Activated CD4-positive, alpha-beta memory T cell treated with anti-CD3 and anti-CD28 coated beads for 36 hours (primary cell): ENCODE measurements at places on chromosomes 7 and 10. TPM values are rescaled to one million over a fixed set of nuclear protein-coding genes. Genes with fewer than 3 reads are reported as not detected.
A peak's percentile ranks its signal among the peaks of the same experiment; 100 is the strongest.

Gene ZNF365
- total RNA-seq, result 1.4 TPM

- DNase-seq, result no peak
Measured at GRCh38 chr7:159370-160270, 32.8 kb upstream of the FAM20C start.

Gene NUTM2B
- 0.45 TPM for total RNA-seq

Gene PTN
- not detected for total RNA-seq

DNA sequence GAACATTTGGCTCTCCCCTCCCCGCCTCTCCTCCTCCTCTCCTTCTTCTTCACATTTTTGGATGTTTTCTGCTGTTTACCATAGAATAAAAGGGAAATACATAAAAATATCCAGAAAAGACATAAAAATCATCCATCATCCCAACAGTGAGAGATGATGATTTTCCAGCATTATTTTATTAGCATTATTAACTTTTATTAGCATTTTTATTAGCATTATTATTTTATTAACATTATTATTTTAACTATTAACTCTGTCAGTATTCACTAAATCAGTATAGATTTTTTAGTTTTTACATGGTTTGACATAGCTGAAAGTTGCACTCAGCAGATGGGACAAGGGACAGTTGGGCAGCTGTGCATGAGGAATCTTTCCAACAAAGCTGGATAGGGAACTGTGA, 16.2 kb upstream of the SLC35B4 start:
- DNase-seq, result no peak

DNA sequence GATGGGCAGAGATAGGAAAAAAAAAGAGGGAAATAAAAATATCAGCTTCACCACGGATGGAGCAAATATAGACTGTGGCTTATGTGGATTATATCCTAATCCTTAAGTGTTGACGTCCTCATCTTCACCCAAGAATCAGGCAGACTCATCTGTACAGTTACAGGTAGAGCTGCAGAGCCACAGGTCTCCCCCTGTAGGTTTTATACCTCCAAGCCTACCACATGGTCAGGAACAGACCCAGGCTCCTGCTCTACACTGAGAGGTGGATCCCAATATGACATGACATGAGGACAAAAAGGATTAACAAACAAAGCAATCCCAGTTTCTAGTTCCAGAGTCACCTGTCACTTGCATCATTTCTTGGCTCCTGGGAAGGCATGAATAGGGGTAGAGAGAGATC, 400.8 kb downstream of the SEMA3D start:
- no peak for DNase-seq

DNA sequence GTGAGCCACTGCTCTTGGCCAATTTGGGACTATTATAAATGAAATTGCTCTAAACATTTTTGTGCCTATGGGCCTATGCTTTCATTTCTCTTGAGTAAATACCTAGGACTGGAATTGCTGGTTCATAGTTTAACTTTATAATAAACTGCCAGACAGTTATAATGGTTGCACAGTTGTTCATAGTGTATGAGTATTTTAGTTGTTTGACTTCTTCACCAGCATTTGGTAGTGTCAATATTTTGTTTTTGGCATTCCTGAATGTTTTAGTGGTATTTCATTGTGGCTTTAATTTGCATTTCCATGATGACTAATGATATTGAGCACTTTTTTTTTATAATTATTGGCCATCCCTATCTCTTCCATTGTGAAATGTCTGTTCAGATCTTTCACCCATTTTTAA, 29.5 kb downstream of the PLEKHA8 start:
- no peak for DNase-seq

- DNase-seq, result no peak
Measured at GRCh38 chr7:29647020-29647654, 83.5 kb downstream of the PRR15 start.

DNA sequence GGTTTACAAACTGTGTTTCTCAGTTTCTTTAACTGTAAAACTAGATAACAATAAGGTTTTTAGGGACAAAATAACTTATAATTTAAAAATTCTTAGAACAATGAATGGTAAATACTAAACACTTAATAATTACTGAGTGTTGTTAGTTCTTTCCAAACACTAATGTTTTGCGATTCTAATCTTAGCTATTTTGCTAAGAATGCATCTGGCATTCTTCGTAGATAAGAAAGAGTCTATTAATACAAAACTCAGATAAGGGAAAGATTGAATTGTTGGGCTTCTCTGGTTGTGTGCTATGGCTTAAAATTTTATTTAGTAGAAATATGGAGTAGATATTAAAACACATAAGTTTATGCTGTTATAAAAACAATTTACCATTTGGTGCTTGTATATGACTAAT, 45.4 kb downstream of the TMEM229A start:
- no peak for DNase-seq

Gene LRMDA
- not detected for total RNA-seq

- no peak for DNase-seq
Measured at GRCh38 chr7:120941064-120941463, 9.5 kb upstream of the ING3 start.

DNA sequence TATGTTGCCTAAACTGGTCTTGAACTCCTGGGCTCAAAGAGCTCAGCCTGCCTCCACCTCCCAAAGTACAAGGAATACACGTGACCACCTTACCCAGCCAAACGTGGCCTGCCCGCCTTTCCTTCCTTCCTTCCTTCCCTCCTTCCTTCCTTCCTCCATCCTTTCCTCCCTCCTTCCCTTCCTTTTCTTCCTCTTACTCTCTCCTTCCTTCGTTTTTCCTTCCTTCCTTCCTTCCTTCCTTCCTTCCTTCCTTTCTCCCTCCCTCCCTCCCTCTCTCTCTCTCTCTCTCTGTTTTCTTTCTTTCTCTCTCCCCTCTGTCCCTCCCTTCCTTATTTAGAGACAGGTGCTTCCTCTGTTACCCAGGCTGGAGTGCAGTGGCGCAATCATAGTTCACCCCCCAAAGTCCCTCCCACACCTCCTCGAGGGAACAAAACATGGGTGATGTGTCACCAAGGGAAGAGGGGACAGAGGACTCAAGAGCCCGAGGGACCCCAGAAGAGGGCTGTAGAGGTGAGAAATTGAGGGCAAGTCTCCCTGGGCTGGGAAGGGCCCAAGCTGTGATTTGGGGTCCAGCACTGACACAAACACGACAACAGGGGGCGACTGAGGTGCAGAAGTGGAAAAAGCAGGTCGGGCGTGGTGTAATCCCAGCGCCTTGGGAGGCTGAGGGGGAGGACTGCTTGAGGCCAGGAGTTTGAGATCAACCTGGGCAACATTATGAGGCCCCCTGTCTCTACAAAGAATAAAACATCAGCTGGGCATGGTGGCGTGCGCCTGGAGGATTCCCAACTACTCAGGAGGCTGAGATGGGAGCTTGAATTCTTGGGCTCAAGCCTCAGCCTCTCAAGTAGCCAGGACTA, 28.1 kb downstream of the EPHB4 start:
- peak; percentile 69 for DNase-seq

Gene PIK3CG
- total RNA-seq, result 11.3 TPM

DNA sequence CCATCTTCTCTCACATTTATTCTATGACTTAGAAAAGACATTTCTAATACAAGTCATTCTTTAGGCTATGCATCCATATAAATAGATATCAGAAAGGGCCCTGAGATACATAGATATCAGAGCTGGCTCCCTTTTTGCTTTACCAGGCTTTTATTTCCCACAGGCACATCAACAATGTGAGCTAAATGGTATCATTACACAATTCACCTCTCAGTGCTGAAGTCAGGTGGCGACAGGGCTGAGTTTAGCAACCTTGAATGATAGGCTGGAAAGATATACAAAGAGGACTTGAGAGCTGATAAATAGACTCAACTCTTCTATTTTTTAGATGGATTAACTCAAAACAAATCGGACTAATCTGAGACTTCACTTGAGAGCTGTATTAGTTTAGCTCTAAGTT, 189.2 kb upstream of the COL1A2 start:
- no peak for DNase-seq

Gene SORCS1
- total RNA-seq, result not detected

Gene DENND11
- total RNA-seq, result 28.9 TPM

Gene HPSE2
- total RNA-seq, result not detected

DNA sequence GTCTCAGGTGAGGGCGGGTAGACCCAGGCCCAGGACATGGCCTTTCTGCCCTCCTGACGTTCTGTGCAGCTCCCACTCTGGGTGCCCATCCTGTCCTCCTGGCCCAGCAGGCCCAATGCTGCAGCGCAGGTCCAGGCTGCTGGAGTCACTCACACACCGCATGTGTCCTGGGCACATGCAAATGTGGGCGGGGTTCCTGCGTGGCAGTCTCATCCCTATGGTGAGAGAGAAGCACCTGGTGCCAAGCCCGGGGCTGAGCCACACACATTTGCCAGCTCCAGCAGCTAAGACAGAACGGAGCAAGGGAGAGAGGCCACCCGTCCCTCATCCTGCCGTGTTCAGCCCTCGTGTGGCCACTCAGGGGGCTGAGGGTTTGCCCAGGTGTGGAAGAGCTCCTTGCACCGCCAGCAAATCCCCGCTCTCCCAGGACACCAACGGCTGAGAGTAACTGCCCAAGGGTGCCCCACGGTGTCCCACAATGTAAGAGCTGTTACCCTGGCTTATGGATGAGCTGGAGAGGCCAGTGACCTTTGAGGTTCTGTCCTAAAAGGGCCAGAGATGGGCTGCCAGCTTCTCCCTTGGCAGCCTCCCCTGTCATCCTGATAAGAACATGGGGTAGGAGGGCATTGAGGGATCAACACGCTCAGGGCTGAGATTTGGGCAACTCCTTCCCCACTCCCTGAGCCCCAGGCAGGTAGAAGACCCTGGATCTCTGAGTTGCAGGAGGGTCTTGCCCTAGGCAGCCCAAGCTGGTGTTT, 4.4 kb downstream of the FUOM start:
- no peak for DNase-seq

Gene OR2A5
- not detected for total RNA-seq

Gene PNLIP
- not detected for total RNA-seq

GRCh38 chr10:79078367-79079053, 9.7 kb downstream of the ZMIZ1 start:
- no peak for DNase-seq

GRCh38 chr7:2724453-2725177, 36.6 kb downstream of the AMZ1 start:
- peak; percentile 3 for DNase-seq

Gene TWIST1
- total RNA-seq, result 4.6 TPM

Gene PLEKHS1
- not detected for total RNA-seq

DNA sequence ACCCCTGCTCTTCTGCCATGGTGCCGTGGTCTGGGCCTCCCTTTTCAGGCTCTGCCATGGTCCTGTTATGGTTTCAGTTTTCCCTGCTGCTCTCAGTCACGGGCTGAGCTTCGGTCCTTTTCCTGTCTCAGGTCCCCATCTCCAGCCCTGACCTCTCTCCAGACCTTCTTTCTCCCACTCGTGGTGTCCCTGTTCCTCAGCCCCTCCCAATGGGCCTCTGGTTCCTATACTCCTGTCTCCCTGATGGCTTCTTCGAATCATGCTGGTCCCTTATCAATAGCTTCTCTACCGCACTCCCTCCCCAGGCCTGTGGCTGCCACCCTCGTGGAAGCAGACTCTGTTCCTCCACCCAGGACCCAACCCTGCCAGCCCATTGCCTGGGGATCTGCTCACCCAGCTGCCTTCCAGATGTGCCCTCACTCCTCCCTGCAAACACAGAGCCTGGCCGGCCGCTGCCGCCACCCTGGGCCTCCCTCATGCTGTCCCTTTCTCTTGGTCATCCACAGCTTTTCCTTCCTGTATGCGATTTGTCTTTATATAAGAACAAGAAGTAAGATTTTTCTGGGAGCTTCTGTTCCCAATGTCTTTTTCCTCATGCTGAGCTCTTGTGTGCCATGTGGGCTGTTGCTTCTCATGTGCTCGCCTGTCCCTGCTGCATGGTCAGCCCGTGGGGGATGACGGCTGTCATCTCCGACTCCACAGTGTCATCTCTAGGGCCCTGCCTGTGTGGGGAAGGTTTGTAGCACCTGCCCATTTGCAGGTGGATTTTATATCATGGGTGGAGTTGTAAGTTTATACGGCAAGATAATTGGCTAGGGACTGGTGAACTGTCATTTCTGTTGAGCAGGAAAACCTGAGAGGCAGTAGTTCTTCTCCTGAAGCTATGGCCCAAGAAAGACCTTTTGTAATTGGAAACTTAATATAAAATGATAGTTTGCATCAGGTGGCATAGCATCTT, 126.7 kb downstream of the NT5C2 start:
- DNase-seq, result no peak

DNA sequence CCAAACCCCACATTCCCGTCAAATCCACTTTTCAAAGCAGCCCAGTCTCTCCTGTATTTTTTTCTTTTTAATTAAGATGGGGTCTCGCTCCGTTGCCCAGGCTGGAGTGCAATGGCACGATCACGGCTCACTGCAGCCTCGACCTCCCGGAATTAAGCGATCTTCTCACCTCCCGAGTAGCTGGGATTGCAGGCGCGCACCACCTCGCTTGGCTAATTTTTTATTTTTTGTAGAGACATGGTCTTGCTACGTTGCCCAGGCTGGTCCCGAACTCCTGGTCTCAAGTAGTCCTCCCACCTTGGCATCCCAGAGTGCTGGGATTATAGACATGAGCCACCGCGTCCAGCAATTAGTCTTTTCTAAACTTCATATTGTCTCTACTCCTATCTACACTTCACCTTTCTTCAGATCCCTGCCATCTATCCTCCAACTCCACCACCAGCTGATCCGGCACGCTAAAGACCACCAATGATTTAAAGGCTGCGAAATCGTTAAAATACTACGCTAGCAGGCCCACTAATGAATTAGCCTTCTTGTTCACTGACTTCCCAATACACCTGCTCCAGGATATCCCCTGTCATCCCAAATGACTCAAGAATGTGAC, 525 bp upstream of the CHUK start:
- DNase-seq, result no peak

GRCh38 chr10:60753817-60754216, 24.5 kb upstream of the CDK1 start:
- no peak for DNase-seq

DNA sequence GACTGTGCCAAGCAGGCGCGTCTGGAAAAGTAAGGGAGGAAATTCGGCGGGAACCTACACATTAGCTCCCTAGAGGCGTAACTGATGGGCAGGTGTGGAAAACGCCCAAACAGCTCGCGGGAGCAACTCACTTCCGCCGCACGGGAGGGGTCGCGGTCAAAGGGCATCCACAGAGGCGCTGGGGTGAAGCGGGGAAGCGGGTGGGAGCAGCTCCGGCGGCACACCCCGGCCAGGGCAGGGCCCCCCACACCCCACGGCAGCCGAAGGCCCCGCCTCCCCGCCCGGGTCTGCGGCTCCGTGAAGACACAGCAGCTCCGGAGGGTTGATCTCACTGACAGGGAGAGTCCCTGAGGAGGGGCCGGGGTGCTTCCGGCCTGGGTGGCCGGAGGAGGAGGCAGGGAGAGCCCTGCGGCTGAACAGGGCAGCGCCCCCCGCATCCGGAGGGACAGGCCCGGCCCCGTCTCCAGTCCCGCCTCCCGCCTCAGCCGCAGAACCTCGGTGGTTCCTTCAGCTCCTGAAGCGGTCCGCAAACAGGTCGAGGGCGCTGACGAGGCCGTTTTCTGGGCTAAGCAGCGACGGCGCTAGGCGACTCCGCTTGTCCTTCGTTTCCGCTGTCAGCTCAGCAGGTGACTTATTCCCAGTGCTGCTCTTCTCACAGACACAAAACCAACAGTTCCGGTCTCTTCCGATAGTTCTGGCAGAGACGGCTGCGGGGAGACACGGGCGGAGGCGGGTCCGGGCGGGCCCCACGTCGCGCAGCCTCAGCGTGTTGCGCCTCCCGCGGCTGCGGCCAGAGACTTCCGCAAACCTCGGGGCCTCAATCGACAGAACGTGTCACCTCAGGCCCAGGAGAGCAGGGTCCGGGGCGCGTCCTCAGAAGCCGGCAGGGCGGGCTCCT, 276.1 kb downstream of the DNAJB6 start:
- DNase-seq, result peak; percentile 80

- no peak for DNase-seq
Measured at GRCh38 chr7:159064816-159065510, 79.7 kb downstream of the VIPR2 start.

- DNase-seq, result no peak
Measured at GRCh38 chr7:128271942-128272481, 30.9 kb downstream of the LEP start.
